ENCODE measurements at places on chromosomes 4 and X.

- peak; percentile 56 for DNase-seq
These were observed 67.0 kb upstream of the FAT1 start for GRCh38 chr4:186790630-186791029.

DNA sequence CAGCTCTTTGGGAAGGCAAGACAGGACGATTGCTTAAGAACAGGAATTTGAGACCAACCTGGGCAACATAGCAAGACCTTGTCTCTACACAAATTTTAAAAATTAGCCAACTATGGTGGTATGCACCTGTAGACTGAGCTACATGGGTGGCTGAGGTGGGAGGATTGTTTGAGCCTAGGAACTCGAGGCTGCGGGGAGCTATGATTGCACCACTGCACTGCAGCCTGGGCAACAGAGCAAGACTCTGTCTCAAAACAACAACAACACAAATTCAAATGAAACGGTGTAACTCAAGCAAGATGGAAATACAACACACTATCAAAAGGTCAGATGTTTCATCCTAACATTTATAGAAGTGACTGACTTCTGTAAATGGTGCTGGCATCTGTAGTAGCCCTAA lies 37.1 kb downstream of the XG start:
- no peak for DNase-seq

DNA sequence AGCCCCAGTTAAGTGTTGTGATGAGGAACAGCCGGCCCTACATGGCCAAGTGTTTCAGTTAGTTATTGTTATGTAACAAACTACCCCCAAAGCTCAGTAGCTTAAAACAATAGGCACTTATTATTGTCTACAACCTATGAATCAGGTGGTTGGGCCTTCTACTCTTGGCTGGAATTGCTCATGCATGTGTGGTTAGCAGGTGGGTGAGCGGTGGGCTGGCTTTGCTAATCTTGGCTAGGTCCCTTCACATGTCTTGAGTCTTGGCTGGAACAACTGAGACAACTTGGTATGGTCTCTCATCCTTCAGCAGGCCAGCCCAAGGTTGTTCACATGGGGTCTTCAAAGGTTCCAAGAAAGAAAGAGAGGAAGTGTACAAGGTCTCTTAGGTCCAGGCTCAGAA lies 54.5 kb upstream of the CHRNA9 start:
- DNase-seq, result no peak

DNA sequence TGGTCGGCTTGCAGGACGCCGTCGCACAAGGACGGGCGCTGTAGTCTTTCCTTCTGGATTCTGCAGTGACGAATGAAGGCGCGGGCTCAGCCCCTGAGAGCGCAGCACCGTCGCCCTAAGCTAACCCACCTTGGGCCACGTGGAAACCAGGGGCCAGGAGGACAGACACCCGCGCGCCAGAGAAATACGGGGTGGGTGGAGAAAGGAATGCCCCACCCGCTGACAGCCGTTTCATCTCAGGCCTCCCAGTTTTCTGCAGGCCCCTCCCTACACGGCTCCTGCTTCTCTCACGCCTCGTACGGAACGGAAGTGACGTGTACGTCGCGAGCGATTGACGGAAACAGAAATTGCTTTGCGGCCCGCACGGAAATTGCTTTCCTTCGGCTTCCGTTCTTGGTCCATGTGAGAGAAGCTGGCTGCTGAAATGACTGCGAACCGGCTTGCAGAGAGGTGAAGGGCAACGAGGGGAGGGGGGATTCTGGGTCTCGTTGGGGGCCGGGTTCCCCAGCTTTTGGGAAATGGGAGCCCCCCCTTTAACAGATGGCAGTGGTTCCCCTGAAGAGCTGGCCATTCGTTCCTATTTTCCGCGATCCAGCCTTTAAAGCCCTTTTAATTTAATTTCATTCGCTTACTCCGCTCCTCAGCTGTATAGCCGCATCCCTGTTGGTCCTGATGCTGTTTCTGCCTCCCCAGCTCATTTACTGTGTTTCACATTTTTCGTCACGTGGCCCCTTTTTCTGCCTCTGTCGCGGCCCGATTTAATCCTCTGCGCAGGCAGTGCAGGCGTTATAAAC lies at the start of gene UTP14A:
UTP14A (plus strand) TSS at position 378 of the 794 bp plus-strand sequence; CDS start at position 425, 47 bp downstream.
- peak; percentile 92 for DNase-seq

- DNase-seq, result peak; percentile 91
These were observed 3.5 kb downstream of the TMSB4X start for GRCh38 chrX:12978205-12979025.

- DNase-seq, result peak; percentile 61
These were observed 1.4 kb downstream of the CD99 start for GRCh38 chrX:2692221-2693112.

DNA sequence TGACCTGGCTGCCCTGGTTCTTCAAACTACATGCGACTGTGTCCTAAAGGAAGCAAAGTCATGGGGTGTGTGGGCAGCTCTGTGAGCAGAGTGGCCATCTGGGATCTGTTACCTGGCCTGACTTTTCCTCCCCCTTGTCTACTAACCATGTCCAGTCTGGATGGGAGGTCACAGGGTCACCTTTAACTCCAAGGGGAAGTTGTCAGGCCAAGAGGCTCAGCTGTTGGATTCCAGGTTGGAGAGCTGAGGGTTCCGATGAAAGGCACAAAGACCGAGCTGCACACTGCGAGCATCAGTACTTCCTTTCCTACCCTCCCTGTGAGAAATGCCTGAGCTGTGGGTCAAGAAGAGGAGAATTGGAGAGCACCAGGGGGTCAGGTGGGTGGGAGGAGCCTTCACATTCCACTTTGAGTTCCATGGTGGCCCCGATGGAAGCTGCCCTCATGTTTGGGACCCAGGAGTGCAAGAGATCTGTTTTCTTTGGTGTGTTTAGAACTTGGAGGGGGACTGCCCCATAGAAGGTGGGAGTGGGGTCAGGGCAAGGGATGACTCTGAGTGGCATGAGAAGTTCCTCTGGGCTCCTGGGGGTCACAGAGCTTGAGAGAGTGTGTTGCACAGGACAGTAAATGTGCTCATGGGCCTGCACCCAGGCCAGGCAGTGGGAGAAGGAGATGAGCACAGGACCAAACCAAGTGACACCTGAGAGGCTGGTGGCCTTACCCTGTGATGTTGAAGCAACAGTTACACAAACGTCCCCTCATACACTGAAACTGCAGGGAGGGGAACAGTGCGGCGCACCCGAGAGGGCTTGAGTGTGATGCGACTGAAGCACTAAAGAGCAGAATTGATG lies 36.2 kb downstream of the RGS12 start:
- no peak for DNase-seq

- DNase-seq, result no peak
These were observed 147.5 kb upstream of the SMIM31 start for GRCh38 chr4:164606478-164606877.

- no peak for DNase-seq
These were observed 72.2 kb downstream of the MAML3 start for GRCh38 chr4:140081641-140082390.

GRCh38 chr4:74682567-74683359 lies 111.6 kb downstream of the BTC start:
- DNase-seq, result peak; percentile 92

GRCh38 chrX:129609395-129609794 lies 45.4 kb downstream of the APLN start:
- no peak for DNase-seq

DNA sequence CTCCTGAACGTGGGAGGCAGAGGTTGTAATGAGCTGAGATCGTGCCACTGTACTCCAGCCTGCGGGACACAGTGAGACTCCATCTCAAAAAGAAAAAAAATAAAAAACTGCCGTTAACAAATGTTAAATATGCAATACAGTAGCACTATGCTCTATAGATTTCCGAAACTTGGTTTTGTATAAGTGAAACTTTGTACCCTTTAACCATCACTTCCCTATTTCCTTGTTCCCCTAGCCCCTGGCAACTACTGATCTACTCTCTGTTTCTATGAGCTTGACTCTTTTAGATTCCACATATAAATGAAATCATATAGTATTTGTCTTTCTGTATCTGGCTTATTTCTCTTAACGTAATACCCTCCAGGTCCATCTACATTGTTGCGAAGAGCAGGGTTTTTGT lies 74.1 kb downstream of the TAB3 start:
- DNase-seq, result no peak

DNA sequence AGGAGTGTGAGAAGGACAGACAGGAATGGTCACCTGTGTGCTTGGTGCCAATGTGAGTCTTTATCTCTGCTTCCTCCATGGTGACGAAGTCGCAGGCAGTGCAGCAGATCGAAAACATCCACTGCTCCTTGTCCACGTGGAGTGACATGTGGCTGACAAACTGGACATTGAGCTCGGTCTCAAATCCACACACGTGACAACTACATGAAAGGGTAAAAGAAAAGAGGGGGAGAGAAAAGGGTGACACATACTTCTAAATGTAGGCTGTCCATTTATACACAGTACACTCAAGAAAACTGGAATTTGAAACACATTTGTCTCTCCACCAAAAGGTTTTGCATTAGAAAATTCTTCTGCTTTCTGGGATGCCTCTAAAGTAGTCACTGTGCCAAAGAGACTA lies 94.5 kb downstream of the C4orf51 start:
- no peak for DNase-seq

- DNase-seq, result no peak
These were observed 33.4 kb downstream of the ARHGEF6 start for GRCh38 chrX:136747003-136747986.

- DNase-seq, result peak; percentile 9
These were observed 337.9 kb upstream of the FGF13 start for GRCh38 chrX:139049465-139049864.

All from fibroblast of upper back skin (primary cell).